Anterior cingulate cortex (tissue), 58 donors: ENCODE measurements at places on chromosomes 1 and 21.

GRCh38 chr1:167668108-167668507, 38.1 kb downstream of the RCSD1 start:
- DNase-seq, result no peak

GRCh38 chr1:56450004-56450666, 129.2 kb downstream of the PLPP3 start:
- DNase-seq, result no peak

GRCh38 chr1:48740621-48741020, 36.1 kb downstream of the BEND5 start:
- no peak for DNase-seq

GRCh38 chr1:185244015-185244747, 72.9 kb downstream of the IVNS1ABP start:
- no peak for DNase-seq

GRCh38 chr1:232590744-232591082, 39.2 kb downstream of the SIPA1L2 start:
- DNase-seq, result no peak

DNA sequence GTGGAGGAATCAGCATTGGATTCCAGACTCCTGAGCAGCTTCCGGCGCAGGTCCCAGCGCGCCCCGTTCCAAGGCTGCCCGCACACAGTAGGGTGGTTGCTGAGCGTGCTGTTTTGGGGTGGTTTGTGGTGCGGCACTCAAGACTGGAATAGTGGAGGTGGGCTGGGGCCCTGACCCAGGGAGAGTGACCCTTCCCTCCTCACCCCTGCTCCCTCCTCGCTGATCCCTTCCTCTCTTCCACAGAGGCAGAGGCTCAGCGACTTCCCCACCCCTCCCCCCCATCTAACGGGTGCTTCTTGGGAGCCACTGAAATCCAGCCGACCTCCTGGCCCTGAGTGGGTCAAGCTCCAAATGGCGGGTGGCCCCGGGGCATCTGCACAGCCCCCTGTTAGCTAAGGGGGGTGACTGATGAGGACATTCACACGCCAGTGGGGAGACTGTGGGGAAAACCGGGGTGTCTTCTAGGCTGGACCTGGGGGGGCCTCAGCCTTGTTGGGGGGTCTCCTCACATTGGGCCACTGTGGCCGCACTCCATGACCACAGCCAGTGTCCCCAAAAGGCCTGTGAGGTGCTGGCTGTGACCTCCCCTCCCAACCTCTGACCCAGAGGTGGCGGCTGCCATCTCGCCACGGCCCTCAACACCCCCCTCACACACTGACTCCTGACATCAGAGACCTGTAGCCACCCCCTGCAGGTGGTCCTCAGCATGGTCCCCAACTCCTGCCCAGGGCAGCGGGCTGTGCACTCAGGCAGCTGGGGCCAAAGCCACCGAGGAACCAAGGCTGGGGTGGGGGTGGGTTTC, 3.9 kb upstream of the HES4 start:
- DNase-seq, result no peak

DNA sequence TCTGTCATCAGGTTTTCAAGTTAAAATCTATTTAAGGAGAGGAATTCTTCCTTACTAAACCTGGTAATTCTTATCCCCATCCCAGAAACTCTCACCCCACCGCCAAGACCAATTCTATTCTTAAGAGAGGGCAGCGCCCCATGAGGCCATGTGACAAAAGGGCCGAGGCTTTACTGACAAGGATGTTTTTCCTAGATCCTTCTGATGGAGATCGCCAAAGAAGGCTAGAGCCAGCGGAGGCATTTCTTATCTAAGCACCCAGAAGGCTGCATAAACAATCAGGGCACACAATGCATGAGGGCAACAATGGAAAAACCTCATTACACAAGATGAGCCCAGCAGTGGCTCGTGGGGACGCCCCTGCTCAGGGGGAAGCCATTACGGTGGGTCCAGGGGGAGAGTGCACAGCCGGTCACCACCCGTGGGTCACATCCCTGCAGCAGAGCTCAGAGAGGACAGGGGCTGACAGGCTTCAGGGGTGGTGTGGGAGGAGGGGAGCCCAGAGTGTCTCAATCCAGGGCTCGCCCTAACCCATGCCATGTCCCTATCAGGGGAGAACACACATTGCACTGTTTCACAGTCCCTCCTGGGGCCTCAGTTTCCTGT, 88.7 kb downstream of the ITPKB start:
- DNase-seq, result no peak

GRCh38 chr1:26972390-26972789, 12.1 kb upstream of the KDF1 start:
- no peak for DNase-seq

DNA sequence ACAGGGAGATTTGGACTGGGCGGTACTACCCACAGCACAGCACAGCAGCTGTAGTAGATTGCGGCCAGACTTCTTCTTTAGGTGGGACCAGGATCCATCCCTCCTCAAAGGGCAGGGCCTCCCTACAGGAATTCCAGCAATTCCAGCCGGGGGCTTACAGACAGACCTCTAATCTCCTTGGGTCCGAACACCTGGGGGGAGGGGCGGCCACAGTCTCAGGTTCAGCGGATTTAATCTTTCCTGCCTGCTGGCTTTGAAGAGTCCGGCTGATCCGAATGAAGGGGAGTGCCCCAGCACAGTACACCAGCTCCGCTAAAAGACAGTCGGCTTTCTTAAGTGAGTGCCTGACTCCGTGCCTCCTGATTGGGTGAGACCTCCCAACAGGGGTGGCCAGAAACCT, 1708.5 kb downstream of the BRINP3 start:
- no peak for DNase-seq

GRCh38 chr1:114455102-114455785, 55.8 kb downstream of the TRIM33 start:
- no peak for DNase-seq

DNA sequence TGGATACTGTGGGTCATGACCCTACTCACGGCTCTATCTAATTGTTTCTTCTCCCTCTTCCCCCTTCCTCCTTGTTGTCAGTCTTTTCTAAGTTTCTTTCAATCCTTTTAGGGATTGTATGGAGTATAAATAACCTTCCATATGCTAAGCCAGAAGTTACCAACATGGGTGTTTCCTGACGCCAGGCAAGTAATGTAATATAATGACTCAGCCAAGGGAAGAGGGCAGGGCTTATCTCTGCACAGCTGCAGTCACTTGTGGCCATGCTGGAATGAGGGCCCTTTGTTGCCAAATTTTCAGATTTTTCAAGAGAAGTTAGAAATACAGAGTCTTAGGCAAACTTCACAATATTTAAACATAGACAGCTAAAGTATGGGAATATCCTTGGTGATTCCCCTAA, 194.6 kb downstream of the ST6GALNAC3 start:
- DNase-seq, result no peak

DNA sequence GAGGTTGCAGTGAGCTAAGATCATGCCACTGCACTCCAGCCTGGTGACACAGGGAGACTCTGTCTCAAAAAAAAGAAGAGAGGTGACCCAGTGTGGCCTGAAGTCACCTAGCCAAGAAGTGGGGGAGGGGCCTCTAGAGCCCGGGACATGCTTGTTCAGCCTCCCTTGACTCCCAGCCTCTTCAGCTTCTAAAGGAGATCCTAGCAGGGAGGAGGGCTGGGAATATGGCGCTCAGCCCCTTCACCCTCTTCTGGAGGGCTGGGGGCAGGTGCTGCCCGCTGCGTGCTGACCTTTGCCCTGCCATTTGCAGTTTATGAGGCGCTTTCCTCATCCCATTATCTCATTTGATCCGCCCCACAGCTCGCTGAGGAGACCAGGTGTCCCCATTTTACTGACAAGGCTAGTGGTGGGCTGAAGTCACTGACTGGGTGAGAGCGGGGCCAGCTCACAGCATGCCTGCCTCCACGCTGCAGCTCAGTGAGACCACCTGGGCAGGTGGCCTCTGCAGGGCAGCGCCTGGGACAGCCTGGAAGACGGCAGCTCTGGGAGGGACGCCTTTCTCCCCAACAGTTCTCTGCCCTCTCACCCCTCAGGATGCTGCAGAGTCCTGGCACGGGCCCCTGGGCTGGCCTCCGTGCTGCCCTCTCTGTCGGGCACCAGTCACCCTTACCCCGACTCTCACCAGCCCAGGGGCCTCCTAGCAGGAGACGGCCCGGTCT, 7.5 kb downstream of the ELF3 start:
- DNase-seq, result no peak

- DNase-seq, result no peak
These were observed 53.4 kb downstream of the TMPRSS15 start for GRCh38 chr21:18350216-18350615.

DNA sequence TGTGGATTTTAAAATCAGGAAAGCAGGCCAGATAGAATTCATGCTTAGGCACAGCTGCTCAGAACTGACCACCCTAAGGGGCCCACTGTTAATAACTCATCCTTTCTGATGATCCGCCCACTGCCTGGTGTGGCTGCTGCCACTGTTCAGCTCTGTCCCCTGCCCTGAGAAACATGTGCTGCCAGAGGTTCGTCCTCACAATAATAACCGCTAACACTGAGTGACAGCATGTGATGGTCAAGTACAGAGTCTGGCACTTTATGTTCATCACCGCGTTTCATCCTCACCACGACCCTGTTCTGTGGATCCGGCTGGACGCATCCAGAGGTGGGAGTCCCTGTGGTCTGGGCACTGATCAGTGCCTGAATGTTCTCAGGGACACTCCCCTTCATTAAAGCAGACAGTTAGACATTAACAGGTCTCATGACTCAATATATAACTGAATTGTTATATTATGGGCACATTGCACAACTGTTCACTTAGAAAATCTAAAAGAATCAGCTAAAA, 108.6 kb downstream of the SIM2 start:
- DNase-seq, result no peak

DNA sequence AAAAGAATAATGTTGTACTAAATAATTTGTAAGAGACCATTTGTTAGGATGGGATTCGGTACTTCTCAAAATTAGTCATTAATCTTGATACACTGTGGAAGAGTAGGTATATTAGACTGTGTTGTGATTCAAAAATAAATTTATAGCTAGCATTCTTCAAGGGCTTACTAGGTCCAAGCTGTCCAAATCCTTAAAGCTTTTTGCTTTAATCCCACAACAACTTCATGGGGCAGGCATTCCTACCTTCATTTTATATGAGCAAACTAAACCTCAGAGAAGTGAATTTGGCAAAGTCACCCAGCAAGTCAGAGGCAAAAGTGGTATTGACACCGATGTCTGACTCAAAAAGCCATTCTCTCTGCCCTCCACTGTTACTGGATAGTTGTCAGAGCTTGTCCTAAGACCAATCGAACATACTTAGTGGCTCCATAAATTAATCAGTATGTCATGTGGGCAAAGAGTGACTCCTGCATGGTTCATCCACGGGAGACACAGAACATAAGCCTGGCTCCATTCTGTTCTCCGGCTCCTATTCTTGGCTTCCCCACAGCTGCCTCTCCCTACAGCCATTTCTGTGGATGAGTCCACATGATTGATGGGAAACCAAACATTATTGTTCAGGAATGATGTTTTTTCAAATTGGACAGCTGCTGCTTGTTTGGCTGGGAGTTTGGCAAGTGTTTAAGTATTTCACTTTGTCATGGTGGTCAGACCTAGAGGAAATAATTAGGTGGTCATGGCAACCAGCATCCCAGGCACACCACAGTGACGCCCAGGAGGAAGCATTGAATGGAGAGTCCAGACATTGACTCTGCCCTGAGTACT, 133.4 kb upstream of the FGGY start:
- no peak for DNase-seq

GRCh38 chr1:116667575-116668105, at the start of gene IGSF3:
Gene IGSF3, minus strand, starts transcription at chr1:116667733. Its CDS starts 1,407 bp downstream, at chr1:116666326.
- DNase-seq, result no peak

GRCh38 chr21:39932335-39932734, 65.1 kb downstream of the PCP4 start:
- DNase-seq, result no peak

DNA sequence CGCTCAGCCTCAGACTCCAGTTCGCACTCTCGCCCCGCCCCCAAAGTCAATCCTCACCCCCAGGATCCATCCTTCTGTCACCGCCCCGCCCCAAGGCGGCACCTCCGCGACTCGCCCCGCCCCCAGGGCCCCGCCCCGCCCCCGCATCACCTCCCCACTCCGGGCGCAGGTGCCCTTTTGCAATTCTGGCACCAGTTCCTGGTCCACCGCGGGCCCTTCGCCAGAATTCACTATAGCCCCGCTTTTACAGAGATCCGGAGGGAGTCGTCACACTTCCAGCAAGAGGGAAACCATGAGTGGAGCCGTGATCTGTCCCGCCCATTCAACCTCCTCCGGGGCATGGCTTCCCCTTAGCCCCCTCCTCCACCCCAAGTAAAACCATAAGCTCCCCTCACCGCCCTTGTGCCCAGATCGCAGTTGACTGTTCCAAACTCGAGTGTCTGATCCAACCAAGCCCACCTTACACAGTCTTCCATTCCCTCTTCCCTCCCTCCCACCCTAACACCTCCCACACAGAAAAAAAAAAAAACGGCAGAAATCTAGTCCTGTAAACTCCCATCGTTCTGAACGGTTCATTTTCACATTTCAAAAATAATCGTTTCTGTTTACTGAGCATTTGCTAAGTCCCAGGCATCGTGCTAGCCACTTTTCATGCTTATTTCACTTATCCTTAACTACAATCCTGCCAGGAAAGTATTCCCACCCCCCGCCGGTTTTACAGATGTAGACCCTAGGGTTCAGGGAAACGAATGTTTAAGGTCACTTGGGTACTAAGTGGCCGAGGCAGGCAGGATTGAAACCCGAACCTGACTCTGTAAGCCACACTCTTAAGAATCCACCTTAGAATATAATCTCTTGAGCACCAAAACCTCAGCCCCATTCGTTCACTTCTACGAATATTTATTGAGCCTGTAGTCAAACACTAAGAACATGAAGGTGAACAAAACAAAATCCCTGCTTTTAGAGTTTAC, 1.3 kb upstream of the DNAJC16 start:
- DNase-seq, result no peak

- DNase-seq, result no peak
These were observed 21.3 kb upstream of the IL10 start for GRCh38 chr1:206793620-206794019.

DNA sequence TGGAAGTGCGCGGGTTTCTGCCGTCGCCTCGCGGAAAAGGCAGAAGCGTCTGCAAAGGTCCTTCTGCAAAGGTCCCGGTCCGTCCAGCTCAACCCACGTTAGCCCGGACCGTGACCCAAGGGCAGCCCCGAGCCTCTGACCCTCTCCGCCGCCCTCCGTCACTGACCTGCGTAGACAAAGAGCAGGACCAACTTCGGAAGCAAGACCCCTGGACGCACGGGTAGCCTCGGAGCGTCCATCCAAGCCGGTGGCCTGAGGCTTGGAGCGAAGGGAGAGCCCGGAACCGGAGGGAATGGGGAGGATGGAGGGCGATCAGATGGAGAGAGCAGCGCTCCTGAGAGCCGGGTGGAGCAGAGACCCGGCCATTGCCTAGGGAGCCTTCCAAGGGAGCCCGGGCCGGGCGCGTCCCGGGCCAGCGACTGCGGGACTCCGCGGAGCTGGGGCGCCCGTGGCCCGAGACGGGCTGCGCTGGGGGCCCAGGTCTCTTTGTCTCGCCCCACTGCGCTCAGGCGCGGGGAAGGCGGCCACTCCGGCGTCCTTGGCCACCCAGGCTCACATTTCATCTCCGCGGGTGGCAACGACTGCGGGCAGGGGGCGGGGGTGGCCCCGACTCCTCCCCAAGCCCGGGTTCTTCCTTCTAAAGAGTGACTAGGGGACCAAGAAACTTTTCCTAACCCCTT, at the start of gene CYYR1:
CYYR1 (minus strand) TSS at position 585 of the 680 bp plus-strand sequence; CDS start at position 239, 346 bp downstream.
- DNase-seq, result no peak

- no peak for DNase-seq
These were observed 156.8 kb downstream of the ST6GALNAC3 start for GRCh38 chr1:76231320-76231719.
